ENCODE measurements at places on chromosomes 4 and X. TPM values are rescaled to one million over a fixed set of nuclear protein-coding genes. Genes with fewer than 3 reads are reported as not detected.
A peak's percentile ranks its signal among the peaks of the same experiment; 100 is the strongest.

- peaks cover 18% of the 10 kb centered on the region for H3K4me1 ChIP-seq
- no peaks in the 10 kb centered on the region for H3K27me3 ChIP-seq
- H3K4me3 ChIP-seq: peak overlapping the region; percentile 74
- DNase-seq: peak; percentile 45
- H3K36me3 ChIP-seq: no peaks in the 10 kb centered on the region
Measured at GRCh38 chr4:153345012-153345981, 809 bp downstream of the MND1 start.

DNA sequence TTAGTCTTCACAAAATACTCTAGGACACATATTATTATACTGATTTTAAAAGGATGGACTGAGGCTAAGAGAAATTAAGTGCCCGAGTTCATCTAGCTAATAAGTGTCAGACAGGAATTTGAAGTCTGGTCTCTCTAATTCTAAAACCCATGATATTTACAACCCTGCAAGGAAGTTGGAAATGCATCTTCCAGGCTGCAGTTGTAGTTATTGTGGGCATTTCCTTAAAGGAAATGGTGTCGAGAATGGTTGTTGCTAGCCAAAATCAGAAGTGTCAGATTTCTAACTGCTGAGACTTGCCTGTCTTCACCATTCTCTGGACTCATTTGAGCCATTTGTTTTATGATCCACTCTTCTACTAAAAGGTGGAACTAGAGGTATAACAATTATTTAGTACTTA is 82.5 kb downstream of the FAT4 start:
- no peak overlapping the region for H3K4me3 ChIP-seq
- no peaks in the 10 kb centered on the region for H3K4me1 ChIP-seq
- H3K36me3 ChIP-seq: no peaks in the 10 kb centered on the region
- H3K27ac ChIP-seq: no peak overlapping the region
- no peak for DNase-seq

DNA sequence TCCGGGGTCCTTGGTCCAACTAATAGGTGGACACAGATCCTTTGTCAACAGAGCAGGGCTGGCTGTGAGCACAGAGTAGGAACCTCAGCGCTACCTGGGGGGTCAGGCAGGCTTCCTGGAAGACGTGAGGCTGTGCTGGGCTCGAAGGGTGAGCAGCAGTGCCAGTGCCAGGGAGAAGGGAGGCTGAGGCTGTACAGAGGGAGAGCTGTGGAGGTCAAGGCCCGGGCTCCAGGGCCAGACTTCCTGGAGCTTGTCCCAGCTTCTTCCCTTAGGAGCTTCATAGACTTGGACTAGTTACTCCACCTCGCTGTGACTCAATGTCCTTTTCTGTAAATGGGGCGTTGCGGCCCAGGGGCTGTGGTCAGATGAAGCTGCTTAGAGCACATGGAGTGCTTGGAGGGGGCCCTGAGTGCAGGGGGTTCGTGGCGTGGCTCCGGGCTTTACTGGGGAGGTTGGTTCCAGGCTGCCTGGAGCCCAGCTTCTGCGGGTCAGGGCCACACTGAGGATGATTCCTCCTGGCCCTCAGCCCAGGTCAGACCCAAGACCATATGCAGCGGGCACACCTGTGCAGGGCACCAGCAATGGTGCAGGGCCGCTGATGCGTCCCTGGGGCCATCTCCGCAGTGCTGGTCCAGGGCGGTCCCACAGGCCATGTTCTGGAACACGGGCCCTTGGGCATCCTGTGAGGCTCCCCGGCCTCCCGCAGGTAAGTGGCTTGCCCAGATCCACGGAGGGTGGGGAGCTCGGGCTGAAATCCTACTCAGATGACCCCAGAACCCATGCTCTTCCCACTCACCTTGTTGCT is 98.1 kb downstream of the DCTD start:
- no peaks in the 10 kb centered on the region for H3K36me3 ChIP-seq
- H3K4me1 ChIP-seq: no peaks in the 10 kb centered on the region
- DNase-seq: no peak
- no peaks in the 10 kb centered on the region for H3K27me3 ChIP-seq
- H3K4me3 ChIP-seq: no peak overlapping the region

GRCh38 chrX:46251755-46252154 is 293.5 kb downstream of the ZNF674 start:
- no peak overlapping the region for H3K4me3 ChIP-seq
- H3K36me3 ChIP-seq: no peaks in the 10 kb centered on the region
- no peaks in the 10 kb centered on the region for H3K27me3 ChIP-seq
- H3K27ac ChIP-seq: no peak overlapping the region
- peak; percentile 51 for DNase-seq
- H3K4me1 ChIP-seq: no peaks in the 10 kb centered on the region

DNA sequence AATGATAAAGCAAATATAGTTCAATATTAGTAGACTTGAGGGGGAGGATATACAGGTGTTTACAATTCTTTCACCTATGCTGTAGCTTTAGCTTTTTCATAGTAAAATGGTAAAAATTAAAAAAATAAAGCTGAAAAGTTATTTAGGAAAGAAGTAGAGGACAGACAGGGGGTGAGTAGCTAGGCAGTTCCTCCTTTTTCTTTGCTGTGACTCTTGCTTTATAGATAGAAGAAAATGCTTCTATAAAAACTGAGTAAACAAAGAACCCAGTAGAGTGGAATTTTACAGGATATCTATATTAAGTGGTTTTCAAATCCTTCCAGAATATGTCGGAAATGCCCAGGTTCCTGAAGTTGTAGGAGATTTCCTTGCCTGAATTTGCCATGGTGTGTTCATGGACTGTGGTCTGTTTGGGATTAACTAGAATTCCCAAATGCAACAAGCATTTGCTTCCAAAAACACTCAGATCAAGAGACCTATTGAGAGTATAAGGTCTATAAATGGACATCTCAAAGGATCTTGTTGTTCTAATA is 74.9 kb downstream of the KDR start:
- H3K4me3 ChIP-seq: no peak overlapping the region
- H3K4me1 ChIP-seq: no peaks in the 10 kb centered on the region
- peaks cover 2% of the 10 kb centered on the region for H3K27me3 ChIP-seq
- H3K36me3 ChIP-seq: no peaks in the 10 kb centered on the region
- no peak overlapping the region for H3K27ac ChIP-seq

GRCh38 chr4:114237997-114238396 is 258.6 kb upstream of the ARSJ start:
- H3K4me1 ChIP-seq: no peaks in the 10 kb centered on the region
- no peaks in the 10 kb centered on the region for H3K27me3 ChIP-seq
- H3K4me3 ChIP-seq: no peak overlapping the region
- DNase-seq: no peak
- H3K27ac ChIP-seq: no peak overlapping the region

GRCh38 chr4:108714880-108715279 is 48.0 kb downstream of the ETNPPL start:
- H3K27me3 ChIP-seq: no peaks in the 10 kb centered on the region
- DNase-seq: no peak
- H3K27ac ChIP-seq: no peak overlapping the region
- no peaks in the 10 kb centered on the region for H3K4me1 ChIP-seq
- H3K36me3 ChIP-seq: no peaks in the 10 kb centered on the region

DNA sequence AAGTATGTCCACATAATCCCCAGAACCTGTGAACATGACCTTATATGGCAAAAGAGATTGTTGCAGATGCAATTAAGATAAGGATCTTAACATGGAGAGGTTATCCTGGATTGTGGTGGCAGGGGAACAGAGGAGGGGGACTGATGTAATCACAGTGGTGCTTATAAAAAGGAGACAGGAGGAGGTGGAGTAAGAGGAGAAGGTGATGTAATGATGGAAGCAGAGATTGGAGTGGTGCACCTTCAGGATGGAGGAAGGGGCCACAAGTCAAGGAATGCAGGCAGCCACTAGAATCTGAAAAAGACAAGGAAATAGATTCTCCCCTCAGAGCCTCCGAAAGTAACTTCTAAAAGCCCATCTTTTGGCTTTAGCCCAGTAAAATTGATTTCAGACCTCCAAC is 388.4 kb downstream of the BCOR start:
- H3K4me3 ChIP-seq: no peak overlapping the region
- DNase-seq: no peak
- no peaks in the 10 kb centered on the region for H3K4me1 ChIP-seq
- no peak overlapping the region for H3K27ac ChIP-seq
- no peaks in the 10 kb centered on the region for H3K27me3 ChIP-seq

GRCh38 chrX:21813612-21814368 is 25.6 kb upstream of the MBTPS2 start:
- no peaks in the 10 kb centered on the region for H3K36me3 ChIP-seq
- H3K27me3 ChIP-seq: no peaks in the 10 kb centered on the region
- H3K4me3 ChIP-seq: no peak overlapping the region
- no peak overlapping the region for H3K27ac ChIP-seq
- DNase-seq: no peak

DNA sequence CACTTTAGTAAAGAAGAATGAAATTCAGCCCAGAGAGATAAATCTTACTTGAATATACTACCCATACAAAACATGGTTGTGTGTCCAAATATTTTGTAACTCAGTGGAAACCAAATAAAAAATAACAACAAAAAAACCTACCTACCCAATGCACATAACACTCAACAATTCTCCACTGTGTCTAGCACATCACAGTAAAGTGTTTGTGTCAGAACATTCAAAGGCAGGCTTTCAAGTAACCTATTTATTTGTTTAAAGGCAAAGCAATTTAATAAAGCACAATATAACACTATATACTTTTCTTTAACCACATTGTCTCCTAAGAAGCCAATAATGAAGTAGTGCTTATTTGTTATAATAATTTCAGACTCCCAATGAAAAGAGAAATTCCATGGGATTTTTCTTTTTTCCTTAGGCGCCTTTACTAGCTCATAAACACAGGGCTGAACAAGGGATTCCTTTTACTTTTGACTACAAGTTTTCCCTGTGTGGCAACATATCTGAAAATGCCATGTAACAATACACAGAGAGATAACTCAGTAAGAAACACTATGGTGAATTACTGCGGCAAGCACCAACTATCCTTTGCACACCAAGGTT is 13.7 kb downstream of the RASGEF1B start:
- no peak for DNase-seq
- H3K27ac ChIP-seq: no peak overlapping the region
- H3K27me3 ChIP-seq: no peaks in the 10 kb centered on the region
- H3K36me3 ChIP-seq: no peaks in the 10 kb centered on the region
- H3K4me3 ChIP-seq: no peak overlapping the region

DNA sequence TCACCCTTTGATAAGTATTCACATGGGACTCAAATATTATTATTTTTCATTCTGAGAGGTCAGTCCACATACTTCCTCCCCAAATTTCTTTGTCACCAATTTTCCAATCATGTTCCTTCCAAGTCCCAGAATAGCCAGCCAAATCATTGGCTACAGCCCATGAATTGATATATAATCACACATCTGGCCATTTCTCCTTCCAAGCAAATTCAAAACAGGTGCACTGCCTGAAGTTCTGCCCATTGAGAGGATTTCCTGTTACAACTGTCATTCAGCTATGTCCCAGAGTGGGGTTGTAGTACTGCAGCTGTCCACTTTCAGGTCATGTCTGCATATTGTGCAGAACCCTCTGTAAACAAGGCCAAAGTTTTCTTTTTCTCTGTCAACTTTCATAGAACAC is 347.8 kb downstream of the GRID2 start:
- no peaks in the 10 kb centered on the region for H3K27me3 ChIP-seq
- no peaks in the 10 kb centered on the region for H3K4me1 ChIP-seq
- H3K4me3 ChIP-seq: no peak overlapping the region
- no peak overlapping the region for H3K27ac ChIP-seq
- H3K36me3 ChIP-seq: no peaks in the 10 kb centered on the region

The TMEM150C gene
- 0.95 TPM for total RNA-seq

The PLP1 gene
- total RNA-seq: 5.2 TPM

GRCh38 chr4:72966652-72967051 is 102.9 kb downstream of the COX18 start:
- no peak for DNase-seq
- H3K27me3 ChIP-seq: no peaks in the 10 kb centered on the region
- no peak overlapping the region for H3K27ac ChIP-seq
- H3K4me3 ChIP-seq: no peak overlapping the region
- no peaks in the 10 kb centered on the region for H3K36me3 ChIP-seq
- peaks cover 15% of the 10 kb centered on the region for H3K4me1 ChIP-seq

- no peak overlapping the region for H3K27ac ChIP-seq
- no peak overlapping the region for H3K4me3 ChIP-seq
- no peaks in the 10 kb centered on the region for H3K27me3 ChIP-seq
- DNase-seq: no peak
- H3K4me1 ChIP-seq: peaks cover 2% of the 10 kb centered on the region
Measured at GRCh38 chr4:41572516-41572915, 34.6 kb downstream of the LIMCH1 start.

GRCh38 chrX:7372825-7373525 is 225.0 kb upstream of the PUDP start:
- peaks cover 4% of the 10 kb centered on the region for H3K4me1 ChIP-seq
- DNase-seq: peak; percentile 22
- no peak overlapping the region for H3K27ac ChIP-seq
- no peaks in the 10 kb centered on the region for H3K27me3 ChIP-seq
- H3K4me3 ChIP-seq: no peak overlapping the region

DNA sequence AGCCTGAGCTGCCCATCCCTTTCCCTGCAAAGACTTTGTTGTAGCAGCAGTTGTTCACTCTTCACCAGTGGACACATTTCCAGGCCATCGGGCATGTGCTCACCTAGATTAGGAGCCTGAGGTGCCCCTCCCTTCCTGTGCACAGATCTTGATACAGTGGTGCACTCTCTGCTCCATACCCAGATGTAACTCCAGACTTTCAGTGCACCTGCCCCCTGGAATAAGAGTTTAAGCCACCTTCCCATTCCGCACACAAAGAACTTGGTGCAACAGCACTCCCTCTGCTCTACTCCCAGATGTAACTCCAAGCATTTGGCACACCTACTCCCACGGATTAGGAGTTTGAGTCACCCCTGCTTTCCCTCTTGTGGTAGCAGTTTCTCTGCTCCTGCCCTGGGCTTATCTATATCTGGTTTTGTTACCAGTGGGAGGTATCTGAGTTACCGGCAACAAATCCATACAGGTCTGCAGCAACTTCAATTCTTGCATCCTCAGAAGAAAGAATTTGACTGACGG is 36.0 kb upstream of the PLK4 start:
- no peak overlapping the region for H3K27ac ChIP-seq
- peaks cover 3% of the 10 kb centered on the region for H3K4me1 ChIP-seq

The KIAA1210 gene
- total RNA-seq: not detected

- no peaks in the 10 kb centered on the region for H3K27me3 ChIP-seq
- peak; percentile 76 for DNase-seq
- H3K36me3 ChIP-seq: peaks cover 25% of the 10 kb centered on the region
- peaks cover 43% of the 10 kb centered on the region for H3K4me1 ChIP-seq
- H3K4me3 ChIP-seq: peak overlapping the region; percentile 0
Measured at GRCh38 chr4:2936773-2937145, 26.4 kb downstream of the NOP14 start.

DNA sequence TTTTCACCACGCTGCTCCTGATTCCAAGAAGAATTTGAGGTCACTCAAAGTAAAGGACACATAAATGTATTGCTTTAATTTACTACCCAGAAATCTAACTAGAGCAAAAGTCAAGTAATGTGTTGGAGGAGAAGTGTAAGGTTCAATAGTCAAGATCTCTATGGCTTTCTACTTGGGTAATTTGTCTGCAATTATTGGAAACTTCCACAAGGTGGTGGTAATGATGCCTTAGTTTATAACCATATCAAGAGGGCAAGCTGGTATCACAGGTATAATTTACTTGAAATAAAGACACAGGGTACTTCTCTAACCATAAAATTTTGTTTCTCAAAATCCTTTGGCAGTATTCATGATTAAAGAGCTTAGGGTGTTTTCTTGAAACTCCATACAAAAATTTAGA is 10.2 kb upstream of the GRIA3 start:
- peaks cover 7% of the 10 kb centered on the region for H3K4me1 ChIP-seq
- no peaks in the 10 kb centered on the region for H3K36me3 ChIP-seq
- no peaks in the 10 kb centered on the region for H3K27me3 ChIP-seq
- H3K4me3 ChIP-seq: no peak overlapping the region
